ENCODE measurements at places on chromosomes 1 and 21.

GRCh38 chr1:218259800-218260199 lies 25.3 kb upstream of the RRP15 start:
- no peak for DNase-seq

DNA sequence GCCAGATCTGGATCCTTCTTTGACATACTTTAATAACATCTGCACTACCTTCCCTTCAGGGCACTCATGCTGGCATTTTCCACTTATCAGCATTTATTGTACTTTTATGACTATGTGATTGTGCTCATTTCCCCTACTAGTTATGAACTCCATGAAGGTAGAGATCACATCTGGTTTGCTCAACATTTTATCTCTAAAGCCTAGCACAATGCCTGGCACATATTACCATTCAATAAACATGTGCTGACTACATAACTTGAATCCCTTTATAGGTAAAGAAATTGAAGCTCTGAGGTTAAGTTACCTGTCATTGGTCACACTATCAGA lies 221.2 kb downstream of the HHIPL2 start:
- no peak for DNase-seq

DNA sequence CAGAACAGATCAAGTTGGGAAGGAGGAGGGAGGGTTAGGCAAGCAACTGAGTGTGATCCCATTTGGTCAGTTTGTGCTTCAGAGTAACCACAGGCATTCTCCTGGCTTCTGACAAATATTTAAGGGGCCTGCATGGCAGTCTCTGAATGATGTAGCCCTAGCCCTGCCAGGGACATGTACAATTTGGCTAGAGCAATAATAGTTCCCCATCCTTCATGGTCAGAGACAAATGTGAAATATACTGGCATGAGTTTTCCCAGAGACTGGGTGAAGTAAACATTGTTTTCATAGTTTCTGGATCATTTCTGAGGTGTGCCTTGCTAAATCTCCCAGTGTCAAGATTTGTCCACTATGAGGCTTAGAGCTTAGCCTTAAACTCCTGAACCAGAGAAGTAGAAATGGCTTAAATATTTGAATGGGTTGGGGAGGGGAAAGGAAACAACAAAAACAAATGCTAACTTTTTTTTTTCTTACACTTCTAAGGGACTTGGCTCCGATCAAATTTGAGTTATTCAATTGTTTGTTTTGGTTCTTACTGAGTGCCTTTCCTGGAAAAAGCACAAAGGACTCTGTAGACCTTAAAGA lies 42.0 kb upstream of the UBE2U start:
- no peak for DNase-seq

DNA sequence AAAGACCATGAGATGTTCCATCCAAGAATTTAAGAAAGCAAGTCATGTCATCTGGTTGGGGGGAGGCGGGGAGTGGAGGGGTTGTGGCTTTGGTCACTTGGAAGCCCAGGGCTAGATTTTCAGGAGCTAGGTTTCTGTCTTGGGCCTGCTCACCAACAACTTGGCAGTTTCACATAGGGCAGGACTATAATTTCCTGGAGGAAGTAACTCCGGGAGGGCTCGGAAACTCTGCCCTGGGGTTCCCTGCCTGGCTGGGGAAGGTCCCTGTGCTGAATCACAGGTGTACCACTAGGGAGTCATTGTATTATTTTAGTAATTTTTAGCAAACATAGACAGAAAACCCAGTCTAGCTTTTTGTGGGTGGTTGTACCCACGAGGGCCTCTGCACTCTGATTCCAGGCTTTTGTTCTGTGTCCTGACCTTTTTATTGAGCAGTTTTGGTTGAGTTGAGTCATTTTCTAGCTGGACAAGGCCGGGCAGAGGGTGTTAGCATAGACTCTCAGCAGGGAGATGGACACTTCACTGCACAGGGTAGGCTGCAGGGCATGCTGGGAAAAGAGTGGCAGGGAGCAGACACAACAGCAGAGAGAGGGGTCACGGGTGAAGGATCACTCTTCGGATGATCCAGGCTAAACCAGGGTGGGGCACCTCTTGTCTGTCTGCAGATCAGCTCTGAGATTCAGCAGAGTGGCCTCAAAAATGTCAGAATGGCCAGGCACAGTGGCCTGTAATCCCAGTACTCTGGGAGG lies 144.7 kb downstream of the GRIK3 start:
- DNase-seq: no peak

GRCh38 chr1:2974701-2975301 lies 46.5 kb upstream of the ACTRT2 start:
- no peak for DNase-seq

GRCh38 chr1:170735366-170736263 lies 71.7 kb downstream of the PRRX1 start:
- no peak for DNase-seq

DNA sequence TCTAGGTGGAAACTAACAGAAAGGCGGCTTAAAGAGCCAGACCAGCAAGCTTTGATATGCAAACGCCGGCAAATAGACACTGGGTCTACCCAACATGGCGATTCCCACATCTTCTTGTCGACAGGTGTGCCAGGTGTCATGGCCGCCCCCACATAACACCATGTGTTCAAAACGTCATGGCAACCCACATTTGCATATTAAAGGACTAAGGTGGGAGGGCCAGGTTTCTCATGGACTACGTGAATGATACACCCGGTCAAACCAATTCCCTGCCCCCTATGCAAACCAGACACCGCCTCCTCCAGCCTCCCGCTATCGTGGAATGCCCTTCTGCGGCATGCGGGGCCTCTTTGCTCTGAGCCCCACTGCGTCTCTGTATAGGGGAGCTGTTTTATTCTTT lies 41.3 kb downstream of the ICOSLG start:
- DNase-seq: no peak

GRCh38 chr1:16173447-16174260 lies 17.8 kb upstream of the EPHA2 start:
- DNase-seq: no peak

DNA sequence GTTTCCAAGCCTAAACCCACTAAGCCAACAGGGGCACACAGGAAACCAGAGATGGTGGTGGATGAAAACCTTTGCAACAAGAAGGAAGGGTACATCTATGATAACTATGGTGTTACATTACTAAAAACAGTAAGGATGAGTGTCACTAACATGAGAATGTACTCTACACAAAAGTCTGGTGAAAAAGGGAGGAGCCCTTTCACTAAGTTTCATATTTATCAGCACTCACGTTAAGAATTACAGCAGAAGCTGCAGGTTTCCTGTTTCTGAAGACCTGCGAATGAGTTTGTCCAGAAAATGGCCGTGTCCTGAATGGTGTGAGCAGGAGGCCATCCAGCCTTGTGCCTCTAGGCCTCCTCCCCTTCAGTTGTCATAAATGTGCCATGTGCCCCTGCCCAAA lies 17.8 kb downstream of the ABCG1 start:
- DNase-seq: no peak

DNA sequence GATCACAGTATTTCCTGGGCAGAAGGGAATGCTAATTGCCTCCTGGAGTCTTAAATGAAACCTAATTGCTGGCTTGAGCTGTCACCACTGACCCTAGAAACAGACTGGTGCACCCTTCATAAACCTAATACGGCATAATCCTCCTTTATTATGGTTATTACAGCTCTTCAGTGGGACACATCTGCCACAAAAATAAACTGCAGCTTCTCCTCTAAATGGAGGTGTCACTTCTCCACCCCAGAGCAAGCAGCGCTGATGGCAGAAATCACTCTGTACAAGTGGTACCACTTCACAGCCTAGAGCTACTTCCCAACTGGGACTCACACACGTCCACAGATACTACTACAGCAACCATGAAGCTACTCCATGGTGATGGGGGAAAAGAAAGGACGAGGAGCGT lies 11.1 kb downstream of the PTPN14 start:
- DNase-seq: no peak

GRCh38 chr21:45765375-45765774 lies 121.8 kb downstream of the PCBP3 start:
- DNase-seq: no peak

DNA sequence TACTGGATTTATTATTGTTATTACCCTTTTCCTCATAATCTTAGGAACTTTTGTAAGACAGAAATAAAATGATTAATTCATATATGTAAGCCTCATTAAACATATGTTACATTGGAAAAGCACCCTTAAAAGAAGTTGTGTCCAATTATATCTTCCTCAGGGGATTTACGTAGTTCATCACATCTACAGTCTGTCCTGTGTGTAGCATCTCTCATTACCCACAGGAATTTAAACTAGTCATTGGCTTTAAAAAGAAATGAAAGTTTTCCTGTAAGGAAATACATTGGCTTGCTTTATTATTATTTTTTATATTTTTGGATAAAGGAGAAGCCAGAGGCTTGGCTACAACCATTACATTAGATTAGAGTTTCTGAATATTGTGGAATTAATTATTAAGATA lies 56.1 kb downstream of the SWT1 start:
- no peak for DNase-seq
